Stimulated activated CD4-positive, alpha-beta T cell treated with anti-CD3 and anti-CD28 coated beads, Interleukin-1b, Interleukin-23, amount 100 ng/mL, for 1 hour (primary cell): ENCODE measurements at places on chromosomes 3 and 15.

DNA sequence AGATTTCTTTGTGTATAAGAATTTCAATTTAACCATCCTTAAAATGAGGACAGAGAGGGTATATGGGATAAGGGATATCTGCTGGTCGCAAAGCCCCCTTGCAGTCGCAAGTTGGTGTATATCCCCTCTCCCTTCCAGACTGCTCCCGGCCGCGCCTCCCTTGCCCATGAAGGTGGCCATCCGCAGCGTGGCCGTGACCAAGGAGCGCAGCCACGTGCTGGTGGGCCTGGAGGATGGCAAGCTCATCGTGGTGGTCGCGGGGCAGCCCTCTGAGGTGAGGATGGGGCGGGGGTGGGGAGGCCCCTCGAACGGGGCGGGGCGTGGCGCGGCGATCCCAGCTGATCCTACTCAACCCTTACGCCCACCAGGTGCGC lies 29.4 kb downstream of the NBEAL2 start:
- no peak for DNase-seq

- no peak for DNase-seq
These were observed 30.9 kb downstream of the HES1 start for GRCh38 chr3:194166682-194167479.

DNA sequence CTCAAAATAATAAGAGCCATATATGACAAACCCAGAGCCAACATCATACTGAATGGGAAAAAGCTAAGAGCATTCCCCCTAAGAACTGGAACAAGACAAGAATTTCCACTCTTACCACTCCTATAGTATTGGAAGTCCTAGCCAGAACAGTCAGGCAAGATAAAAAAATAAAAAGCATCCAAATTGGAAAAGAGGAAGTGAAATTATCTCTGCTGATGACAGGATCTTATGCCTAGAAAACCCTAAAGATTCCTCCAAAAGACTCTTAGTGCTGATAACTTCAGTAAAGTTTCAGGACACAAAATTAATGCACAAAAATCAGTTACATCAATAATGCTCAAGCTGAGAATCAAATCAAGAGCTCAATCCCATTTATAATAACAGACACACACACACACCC lies 45.9 kb upstream of the SLC2A2 start:
- no peak for DNase-seq

DNA sequence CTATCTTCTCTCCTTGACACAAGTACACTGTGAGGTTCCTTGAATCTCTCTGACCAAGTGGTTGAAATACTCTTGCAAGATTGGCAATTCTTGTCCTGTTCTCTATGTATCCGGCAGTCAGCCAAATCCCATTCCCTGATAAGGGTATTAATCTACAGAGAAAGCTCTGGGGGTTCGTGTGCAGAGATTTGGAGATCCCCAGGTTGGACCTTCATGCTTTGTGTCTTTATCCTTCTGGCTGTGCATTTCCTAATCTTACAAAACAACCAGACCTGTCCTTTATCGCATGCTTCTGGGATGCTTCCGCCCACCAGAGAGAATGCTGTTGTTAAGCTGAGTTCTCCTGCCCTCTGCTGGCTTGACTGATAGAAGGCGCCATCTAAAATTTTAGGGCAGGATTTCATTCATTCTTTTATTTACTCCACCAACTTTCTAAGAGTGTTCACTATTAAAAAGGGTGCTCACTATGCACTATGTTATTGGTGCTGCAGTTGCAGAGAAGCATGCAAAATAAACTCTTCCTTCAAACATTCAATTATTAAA lies 8.6 kb upstream of the SST start:
- no peak for DNase-seq

DNA sequence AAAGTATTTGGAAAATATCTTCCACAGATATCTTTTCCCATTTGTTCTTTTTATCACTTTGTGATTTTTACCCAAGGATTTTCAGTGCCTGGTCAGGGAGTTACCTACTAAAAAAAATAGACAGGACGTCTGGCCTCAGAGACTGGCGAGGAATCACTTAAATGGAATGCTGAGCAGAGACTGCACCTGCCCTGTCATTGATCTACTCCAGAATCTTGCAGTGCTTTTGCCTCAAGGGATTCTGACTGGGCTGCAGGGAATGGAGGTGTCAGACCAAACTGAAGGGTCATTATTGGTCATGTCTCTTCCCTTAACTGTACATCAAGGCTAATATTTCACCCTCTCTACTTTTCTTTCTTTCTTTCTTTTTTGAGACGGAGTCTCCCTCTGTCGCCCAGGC lies 12.1 kb upstream of the RYR3 start:
- no peak for DNase-seq

DNA sequence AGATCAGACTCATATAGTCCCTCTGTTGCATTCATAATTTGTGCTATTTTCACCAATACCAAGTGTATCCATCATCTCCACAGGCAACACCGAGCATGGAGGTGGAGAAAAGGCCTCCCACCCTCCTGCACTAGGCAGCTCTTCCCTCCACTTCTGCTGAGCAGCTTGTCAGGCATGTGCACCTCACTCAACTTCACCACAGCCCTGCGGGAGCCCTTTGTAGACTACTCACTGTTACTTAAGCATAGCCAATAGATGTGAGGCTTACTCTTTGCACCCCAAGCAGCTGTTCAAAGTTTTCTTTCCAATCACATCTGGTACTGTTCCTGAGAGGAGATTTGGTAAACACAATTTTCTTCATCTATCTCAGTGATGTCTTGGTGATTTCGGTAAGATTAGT lies 16.9 kb upstream of the GUCA1C start:
- no peak for DNase-seq

DNA sequence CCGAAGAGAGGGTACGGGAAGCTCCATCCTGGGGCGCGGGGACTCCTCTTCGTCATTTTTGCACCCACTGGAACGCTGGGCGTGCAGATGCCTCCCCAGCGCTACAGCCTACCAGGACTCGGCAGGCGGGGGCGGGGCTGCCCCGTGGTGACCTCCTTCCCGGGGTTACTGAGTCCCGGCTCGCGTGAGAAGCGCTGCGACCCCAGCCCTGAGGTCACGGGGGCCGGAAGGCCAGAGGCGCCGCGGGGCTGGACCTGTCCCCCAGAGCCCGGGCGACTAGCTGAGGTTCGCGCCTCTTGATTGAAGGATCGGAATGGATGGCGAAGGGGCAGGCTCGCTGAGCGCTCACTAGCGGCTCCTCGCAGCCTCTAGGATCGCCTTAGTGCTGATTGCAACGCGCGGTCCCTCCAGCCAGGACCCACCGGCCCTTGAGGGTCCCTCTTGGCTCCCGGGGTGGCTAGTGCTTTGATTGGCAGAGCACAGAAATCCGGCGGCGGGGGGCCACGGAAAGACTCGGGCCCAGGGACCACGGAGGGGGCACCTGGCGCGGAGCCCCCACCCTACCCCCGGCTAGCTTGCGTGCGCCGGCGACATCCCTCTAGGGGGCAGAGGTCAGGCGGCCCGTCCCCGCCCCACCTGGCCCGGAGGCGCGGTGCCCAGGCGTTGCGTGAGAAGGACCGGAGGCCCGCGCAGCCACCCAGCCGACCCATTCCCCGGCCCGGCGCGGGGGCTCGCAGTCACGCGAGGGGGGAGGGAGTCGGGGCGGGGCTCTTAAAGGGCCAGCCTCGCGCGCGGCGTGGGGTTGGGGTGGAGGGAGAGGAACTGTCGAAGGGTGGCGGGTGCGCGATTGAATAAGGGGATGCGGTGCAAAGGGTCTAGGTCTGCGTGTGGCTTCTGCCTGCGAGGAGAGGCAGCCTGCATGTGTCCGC lies 781 bp upstream of the CYP1A1 start:
- no peak for DNase-seq

- DNase-seq: no peak
These were observed 22.1 kb upstream of the POLG start for GRCh38 chr15:89356634-89357298.

DNA sequence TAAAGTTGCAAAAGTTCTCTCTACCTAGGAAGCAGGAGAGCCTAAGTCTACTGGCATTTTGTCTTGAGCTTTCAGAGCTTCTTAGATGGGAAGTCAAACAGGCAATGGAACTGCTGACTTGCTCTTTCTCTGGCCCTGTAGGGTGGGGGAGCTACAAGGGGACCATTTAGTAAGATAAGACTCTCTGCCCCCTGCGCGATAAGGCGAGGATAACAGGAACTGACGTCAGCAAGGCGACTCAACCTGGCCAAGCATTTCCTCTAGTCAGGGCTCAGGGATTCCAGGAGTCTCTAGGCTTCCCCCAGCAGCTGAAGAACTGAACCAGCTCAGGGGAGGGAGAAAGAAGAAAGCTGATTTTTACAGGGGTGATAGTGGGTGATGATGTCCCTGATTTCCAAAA lies 5.8 kb downstream of the RARB start:
- DNase-seq: no peak

GRCh38 chr3:67898916-67899315 lies 244.5 kb upstream of the SUCLG2 start:
- no peak for DNase-seq

GRCh38 chr15:80179025-80179759 lies 26.4 kb downstream of the FAH start:
- DNase-seq: no peak

GRCh38 chr15:100860829-100861510 lies 18.7 kb upstream of the ALDH1A3 start:
- no peak for DNase-seq

DNA sequence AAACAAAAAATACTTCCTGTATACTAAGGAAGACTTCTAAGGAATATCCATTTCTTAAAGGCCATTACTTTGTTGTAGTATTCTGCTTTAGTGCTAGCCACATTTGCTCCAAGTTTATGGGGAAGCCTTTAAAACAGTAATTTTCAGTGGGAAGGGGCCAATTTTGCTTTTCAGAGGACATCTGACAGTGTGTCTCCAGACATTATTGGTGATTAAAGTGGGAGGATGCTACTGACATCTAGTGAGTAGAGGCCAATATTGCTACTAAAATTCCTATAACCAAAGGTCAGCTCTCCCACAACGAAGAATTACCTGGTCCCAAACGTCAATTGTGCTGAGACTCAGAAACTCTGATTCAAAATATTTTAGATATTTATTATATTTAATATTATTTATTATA lies 24.8 kb downstream of the SLC28A2 start:
- no peak for DNase-seq
